Thoracic aorta (tissue), 2 donors: ENCODE measurements at places on chromosomes 1 and 21. TPM values are rescaled to one million over a fixed set of nuclear protein-coding genes. Genes with fewer than 3 reads are reported as not detected.

DNA sequence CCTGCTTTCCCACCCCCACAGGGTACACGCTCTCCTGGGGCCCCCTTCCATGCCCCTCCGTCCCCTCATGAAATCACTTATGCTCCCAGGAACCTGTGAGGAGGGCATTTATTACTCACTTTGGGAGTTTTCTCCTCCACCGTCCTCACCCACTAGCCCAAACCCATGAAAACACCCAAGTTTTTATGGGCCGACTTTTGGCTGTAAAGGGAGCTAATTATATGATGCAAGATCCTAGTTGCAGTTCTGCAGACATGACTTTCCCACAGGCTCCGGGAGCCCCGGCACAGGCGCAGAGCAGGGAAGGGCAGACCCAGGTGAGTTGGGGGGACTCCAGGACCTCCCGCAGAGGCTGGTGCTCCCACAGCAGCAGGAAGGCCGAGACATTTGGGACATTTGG, 29.7 kb downstream of the EPHA2 start:
- H3K27ac ChIP-seq = no peak overlapping the region
- H3K4me1 ChIP-seq = peaks cover 22% of the 10 kb centered on the region
- H3K4me3 ChIP-seq = no peak overlapping the region
- H3K27me3 ChIP-seq = no peaks in the 10 kb centered on the region

- no peak overlapping the region for H3K27ac ChIP-seq
- no peak overlapping the region for H3K4me3 ChIP-seq
- no peaks in the 10 kb centered on the region for H3K36me3 ChIP-seq
- no peak for DNase-seq
- no peaks in the 10 kb centered on the region for H3K4me1 ChIP-seq
Measured at GRCh38 chr21:24948186-24948585, 659.1 kb downstream of the MRPL39 start.

- no peaks in the 10 kb centered on the region for H3K4me1 ChIP-seq
- no peaks in the 10 kb centered on the region for H3K27me3 ChIP-seq
- DNase-seq = no peak
- H3K27ac ChIP-seq = no peak overlapping the region
- no peaks in the 10 kb centered on the region for H3K36me3 ChIP-seq
Measured at GRCh38 chr1:5938101-5938646, 54.1 kb downstream of the NPHP4 start.

GRCh38 chr1:163770265-163770664, 448.5 kb downstream of the NUF2 start:
- no peak overlapping the region for H3K4me3 ChIP-seq
- no peak for DNase-seq
- H3K36me3 ChIP-seq = no peaks in the 10 kb centered on the region
- H3K27ac ChIP-seq = no peak overlapping the region

GRCh38 chr1:154842635-154843034, 27.4 kb downstream of the KCNN3 start:
- DNase-seq = no peak
- H3K27ac ChIP-seq = no peak overlapping the region
- no peak overlapping the region for H3K4me3 ChIP-seq
- H3K36me3 ChIP-seq = no peaks in the 10 kb centered on the region
- H3K4me1 ChIP-seq = no peaks in the 10 kb centered on the region

DNA sequence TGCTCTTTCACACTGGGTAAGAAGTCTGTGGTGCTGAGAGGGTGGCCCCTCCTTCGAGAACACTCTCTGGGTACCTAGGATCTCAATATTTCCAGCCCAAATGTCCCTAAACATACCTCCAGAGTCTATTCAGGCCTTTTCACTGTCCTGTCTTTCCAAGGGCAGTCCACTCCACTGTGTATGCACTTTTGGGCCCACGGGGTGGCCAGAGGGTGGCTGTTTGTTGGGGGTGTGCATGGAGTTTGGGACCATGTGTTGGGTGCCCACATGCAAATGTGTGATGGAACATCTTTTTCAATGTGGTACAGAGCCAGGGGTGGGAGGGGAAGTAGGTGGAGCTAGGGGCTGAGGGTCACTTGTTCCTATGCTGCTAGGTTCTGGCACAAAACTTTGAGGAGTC, 87.5 kb downstream of the FAM78B start:
- no peaks in the 10 kb centered on the region for H3K36me3 ChIP-seq
- no peaks in the 10 kb centered on the region for H3K27me3 ChIP-seq
- no peak for DNase-seq
- H3K4me3 ChIP-seq = no peak overlapping the region

- no peaks in the 10 kb centered on the region for H3K4me1 ChIP-seq
- H3K4me3 ChIP-seq = no peak overlapping the region
- no peaks in the 10 kb centered on the region for H3K27me3 ChIP-seq
- H3K27ac ChIP-seq = no peak overlapping the region
- no peaks in the 10 kb centered on the region for H3K36me3 ChIP-seq
Measured at GRCh38 chr1:181387702-181388101, 95.6 kb upstream of the CACNA1E start.

GRCh38 chr1:10863886-10864285, 67.4 kb upstream of the CASZ1 start:
- no peaks in the 10 kb centered on the region for H3K36me3 ChIP-seq
- no peak overlapping the region for H3K27ac ChIP-seq
- DNase-seq = no peak
- H3K4me3 ChIP-seq = no peak overlapping the region
- H3K4me1 ChIP-seq = peaks cover 22% of the 10 kb centered on the region
- H3K27me3 ChIP-seq = no peaks in the 10 kb centered on the region

DNA sequence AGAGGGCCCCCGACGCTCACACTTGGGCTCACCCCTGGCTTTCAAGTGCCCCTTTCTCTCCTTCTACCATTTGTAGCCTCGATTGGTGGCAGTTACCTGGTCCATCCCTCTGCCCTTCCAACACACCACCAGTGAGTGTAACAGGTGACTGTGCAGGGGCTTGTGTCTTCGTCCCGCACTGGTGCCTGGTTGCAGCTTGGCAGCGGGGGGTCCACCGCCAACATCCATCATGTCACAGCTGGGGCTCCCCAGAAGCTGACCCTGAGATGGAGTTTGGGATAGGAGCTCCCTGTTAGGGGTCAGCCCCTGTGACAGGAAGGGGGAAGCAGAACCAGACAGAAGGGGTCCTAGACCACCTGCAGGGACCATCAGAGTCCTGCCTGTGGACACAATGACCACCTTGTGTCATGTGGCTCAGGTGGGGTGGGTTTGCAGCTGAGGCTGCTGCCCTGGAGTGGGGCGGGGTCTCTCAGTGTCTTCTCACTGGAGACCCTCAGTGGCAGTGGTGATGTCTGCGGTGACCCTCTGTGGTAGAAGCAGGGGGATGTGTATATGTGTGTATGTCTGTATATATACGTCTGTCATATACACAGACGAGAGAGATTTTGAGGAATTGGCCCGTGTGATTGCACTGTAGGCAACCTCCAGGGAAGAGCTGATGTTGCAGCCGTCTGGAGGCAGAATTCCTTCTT, 3.6 kb upstream of the CALML6 start:
- peaks cover 24% of the 10 kb centered on the region for H3K4me1 ChIP-seq
- H3K27ac ChIP-seq = no peak overlapping the region
- H3K27me3 ChIP-seq = no peaks in the 10 kb centered on the region
- H3K4me3 ChIP-seq = no peak overlapping the region
- H3K36me3 ChIP-seq = no peaks in the 10 kb centered on the region

DNA sequence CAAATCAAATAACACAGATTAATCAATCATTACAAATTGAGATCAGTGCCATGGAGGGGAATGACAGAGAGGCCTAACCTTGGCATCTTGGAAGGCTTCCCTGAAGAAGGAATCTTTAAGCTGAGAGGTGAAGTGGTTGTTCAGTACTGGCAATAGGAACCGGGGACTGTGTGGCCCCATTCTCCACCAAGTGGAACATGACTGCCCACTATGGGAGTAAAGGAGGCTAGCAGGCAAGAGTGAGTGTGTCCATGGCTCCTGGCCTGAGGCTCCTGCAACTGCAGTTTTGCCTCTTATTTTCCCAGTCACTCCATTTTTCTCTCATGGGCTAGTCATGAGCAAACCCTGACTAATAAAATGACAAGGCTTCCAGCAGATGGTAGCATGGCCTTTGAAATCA, 112.2 kb upstream of the GJB5 start:
- H3K36me3 ChIP-seq = no peaks in the 10 kb centered on the region
- H3K27ac ChIP-seq = no peak overlapping the region
- no peaks in the 10 kb centered on the region for H3K27me3 ChIP-seq
- H3K4me3 ChIP-seq = no peak overlapping the region
- DNase-seq = no peak
- H3K4me1 ChIP-seq = no peaks in the 10 kb centered on the region

DNA sequence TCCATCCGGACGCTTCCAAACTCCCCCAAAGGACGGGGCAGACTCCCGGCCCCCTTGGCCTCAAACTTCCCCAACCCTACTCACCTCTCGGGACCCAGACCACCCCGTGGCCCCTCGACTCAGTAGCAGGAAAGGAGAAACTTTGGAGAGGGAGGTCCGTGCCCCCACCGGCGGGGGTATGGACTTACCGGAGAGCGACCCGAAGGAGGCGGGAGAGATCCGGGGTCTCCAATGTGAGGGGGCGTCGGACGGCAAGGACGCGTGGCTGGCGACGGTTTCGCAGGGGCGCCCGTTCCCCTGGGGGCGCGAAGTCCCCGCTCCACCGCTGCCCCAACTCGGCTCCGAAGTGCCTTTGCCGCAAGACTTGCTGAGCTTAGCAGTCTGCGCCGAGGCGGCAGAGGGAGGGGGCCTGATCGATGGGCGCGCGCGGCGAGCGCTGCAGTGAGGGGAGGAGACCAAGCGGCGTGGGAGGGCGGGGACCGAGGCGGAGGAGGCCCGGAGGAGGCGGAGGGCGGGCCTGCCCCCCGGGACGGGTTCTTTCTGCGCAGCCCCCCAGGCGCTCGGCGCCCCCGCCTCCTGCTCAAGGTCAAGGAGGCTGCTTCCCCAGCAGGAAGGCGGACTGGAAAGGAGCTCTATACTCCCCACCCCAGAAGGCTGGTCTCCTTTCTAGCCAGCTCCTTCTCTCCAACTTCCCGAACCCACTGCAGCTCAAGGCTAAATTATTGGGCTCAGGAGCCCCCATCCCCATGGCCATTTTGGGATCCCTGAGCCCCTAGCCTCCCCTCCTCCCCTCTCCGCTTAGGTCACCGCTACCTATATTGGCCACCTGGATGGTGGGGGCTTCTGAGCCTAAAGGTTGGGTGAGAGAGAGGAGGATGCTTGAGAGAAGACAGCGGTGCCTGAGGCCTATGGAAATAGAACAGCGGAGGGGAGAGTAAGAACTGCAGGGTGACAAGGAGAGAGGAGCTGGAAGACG, at the start of gene SYT2:
SYT2 (minus strand) TSS at position 385 of the 976 bp plus-strand sequence. CDS start 104,682 bp downstream, outside the sequence.
- peaks cover 12% of the 10 kb centered on the region for H3K4me1 ChIP-seq
- no peaks in the 10 kb centered on the region for H3K36me3 ChIP-seq
- H3K27ac ChIP-seq = no peak within 1 kb of the TSS
- no peak for DNase-seq
- H3K4me3 ChIP-seq = peak within 1 kb of the TSS; percentile 59
- peaks cover 24% of the 10 kb centered on the region for H3K27me3 ChIP-seq

DNA sequence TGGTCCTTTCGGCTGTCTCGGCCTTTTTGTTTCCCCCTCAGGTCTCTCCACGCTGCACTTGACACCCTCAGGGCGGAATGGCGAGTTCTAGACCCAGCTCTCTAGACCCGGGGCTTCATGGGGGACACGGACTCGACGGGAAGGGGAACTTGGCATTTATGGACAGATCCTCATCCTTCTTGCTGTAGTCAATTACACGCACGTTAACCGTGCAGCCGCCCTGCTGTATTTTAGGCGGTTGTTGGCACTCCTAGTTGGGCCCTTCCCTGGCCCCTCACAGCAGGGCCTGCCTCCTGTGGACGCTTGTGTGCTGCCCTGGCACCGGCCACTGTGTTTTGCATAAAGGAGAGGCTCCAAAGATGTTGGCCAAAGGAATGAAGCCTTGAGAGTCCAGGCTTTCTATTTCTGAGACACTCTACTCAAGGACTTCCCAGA, 558 bp upstream of the BTG3 start:
- H3K27me3 ChIP-seq = no peaks in the 10 kb centered on the region
- H3K4me3 ChIP-seq = peak overlapping the region; percentile 91
- H3K27ac ChIP-seq = peak overlapping the region; percentile 89
- H3K4me1 ChIP-seq = peaks cover 9% of the 10 kb centered on the region
- DNase-seq = peak; percentile 14

GRCh38 chr1:42529724-42530181, 66.7 kb downstream of the CCDC30 start:
- no peaks in the 10 kb centered on the region for H3K27me3 ChIP-seq
- DNase-seq = no peak
- H3K4me1 ChIP-seq = no peaks in the 10 kb centered on the region
- no peaks in the 10 kb centered on the region for H3K36me3 ChIP-seq

- DNase-seq = no peak
- no peak overlapping the region for H3K27ac ChIP-seq
- no peaks in the 10 kb centered on the region for H3K27me3 ChIP-seq
- H3K4me1 ChIP-seq = no peaks in the 10 kb centered on the region
- H3K36me3 ChIP-seq = no peaks in the 10 kb centered on the region
Measured at GRCh38 chr1:240712014-240712731, 100.2 kb upstream of the GREM2 start.

- no peak for DNase-seq
- no peaks in the 10 kb centered on the region for H3K36me3 ChIP-seq
- H3K4me3 ChIP-seq = no peak overlapping the region
- peaks cover 23% of the 10 kb centered on the region for H3K4me1 ChIP-seq
- no peak overlapping the region for H3K27ac ChIP-seq
- no peaks in the 10 kb centered on the region for H3K27me3 ChIP-seq
Measured at GRCh38 chr1:186901631-186902030, 72.9 kb downstream of the PLA2G4A start.

DNA sequence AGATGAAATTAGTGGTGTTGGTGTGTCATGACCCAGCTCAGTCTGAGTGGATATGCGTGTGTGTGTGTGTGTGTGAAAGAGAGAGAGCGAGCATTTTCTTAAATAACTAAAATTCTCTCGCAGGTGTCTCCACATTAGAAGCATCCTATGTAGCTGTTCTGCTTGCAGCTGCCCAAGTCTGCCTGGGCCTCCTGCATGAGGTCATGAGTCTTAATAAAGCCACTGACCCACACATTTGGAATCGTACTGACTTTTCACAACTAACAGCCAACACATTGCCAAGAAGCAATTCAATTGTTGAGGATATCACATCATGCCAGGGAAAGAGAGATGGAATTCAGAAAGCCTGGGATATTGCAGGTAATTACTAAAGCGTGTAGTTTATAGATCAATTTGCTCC, 238.2 kb upstream of the AJAP1 start:
- no peak overlapping the region for H3K27ac ChIP-seq
- no peaks in the 10 kb centered on the region for H3K4me1 ChIP-seq
- no peaks in the 10 kb centered on the region for H3K27me3 ChIP-seq
- DNase-seq = no peak
- H3K4me3 ChIP-seq = no peak overlapping the region

DNA sequence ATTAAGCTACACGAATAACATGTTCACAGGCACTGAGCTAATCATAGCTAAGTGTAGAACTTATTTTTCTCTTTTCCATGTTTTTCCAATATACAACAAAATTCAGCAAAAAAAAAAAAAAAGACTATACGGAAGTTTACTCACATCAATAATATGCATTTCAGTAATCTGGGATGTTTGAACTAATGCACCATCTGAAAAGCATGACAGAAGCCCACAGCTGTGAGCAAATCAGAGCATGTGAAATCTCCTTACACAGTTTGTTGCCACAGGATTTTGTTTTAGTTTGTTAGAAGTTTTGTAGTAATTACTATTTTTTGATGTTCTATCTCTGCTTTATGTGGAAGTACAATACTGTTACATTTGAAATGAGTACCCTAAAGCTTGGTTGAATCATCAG, 1051.7 kb downstream of the TTLL7 start:
- no peak overlapping the region for H3K27ac ChIP-seq
- H3K27me3 ChIP-seq = no peaks in the 10 kb centered on the region
- H3K4me1 ChIP-seq = no peaks in the 10 kb centered on the region
- H3K36me3 ChIP-seq = no peaks in the 10 kb centered on the region
- no peak for DNase-seq

Gene BCAN
- 0.54 TPM for total RNA-seq

Gene SHE
- total RNA-seq = 6.1 TPM

Gene LCE1D
- total RNA-seq = not detected

Gene MUTYH
- total RNA-seq = 27.4 TPM

Gene PTPN7
- 6.1 TPM for total RNA-seq

Gene PTGS2
- total RNA-seq = 16.9 TPM
